ENCODE measurements at places on chromosomes 5 and 9.

- peak overlapping the region; percentile 28 for H3K4me3 ChIP-seq
- no peaks in the 10 kb centered on the region for H3K27me3 ChIP-seq
- peak overlapping the region; percentile 56 for H3K27ac ChIP-seq
- no peak for DNase-seq
- peaks cover 3% of the 10 kb centered on the region for H3K36me3 ChIP-seq
Observed at GRCh38 chr9:129497005-129497812, 123.7 kb downstream of the C9orf50 start.

GRCh38 chr5:135450336-135450735, 1.8 kb downstream of the TIFAB start:
- no peak overlapping the region for H3K4me3 ChIP-seq
- no peaks in the 10 kb centered on the region for H3K27me3 ChIP-seq
- no peak overlapping the region for H3K27ac ChIP-seq
- DNase-seq, result peak; percentile 35
- no peaks in the 10 kb centered on the region for H3K36me3 ChIP-seq
- no peaks in the 10 kb centered on the region for H3K4me1 ChIP-seq

DNA sequence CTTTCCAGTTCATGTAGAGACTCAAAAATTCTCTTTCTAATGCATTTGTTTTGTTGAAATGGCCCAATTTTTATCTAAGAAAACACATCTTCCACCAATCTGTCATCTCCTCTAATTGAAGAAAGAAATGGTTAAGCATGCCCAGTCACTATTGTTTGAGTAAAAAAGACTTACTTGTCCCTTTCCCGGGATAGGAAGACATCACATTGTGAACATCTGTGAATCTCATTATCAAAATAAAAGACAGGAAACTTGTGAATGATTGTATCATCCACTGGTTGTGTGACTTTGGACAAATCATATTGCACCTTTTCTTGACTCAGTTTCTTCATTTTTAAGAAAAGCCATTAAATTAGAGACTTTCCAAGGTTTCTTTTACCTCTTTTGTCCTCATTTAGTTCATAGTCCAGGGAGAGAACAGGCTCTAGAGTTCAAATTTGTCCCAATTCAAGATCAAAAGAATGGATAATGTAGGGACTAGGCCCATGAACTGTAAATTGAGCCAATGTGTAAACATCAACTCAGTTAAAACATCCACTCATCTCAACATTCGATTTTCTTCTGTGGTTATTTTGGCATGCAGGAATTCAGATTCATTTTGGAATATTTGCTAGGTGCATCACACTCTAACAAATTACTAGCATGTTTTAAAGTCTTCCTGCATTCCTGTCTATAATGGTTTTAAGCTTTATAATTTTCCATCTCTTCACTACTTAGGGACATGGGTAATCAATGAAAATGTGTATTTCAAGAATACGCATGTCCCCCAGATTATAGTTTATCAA, 838.0 kb upstream of the WWC1 start:
- H3K4me1 ChIP-seq, result no peaks in the 10 kb centered on the region
- no peak overlapping the region for H3K4me3 ChIP-seq
- H3K27ac ChIP-seq, result no peak overlapping the region
- no peak for DNase-seq
- no peaks in the 10 kb centered on the region for H3K27me3 ChIP-seq

- H3K36me3 ChIP-seq, result peaks cover 71% of the 10 kb centered on the region
- no peak overlapping the region for H3K4me3 ChIP-seq
- no peaks in the 10 kb centered on the region for H3K27me3 ChIP-seq
- peaks cover 2% of the 10 kb centered on the region for H3K4me1 ChIP-seq
- H3K27ac ChIP-seq, result no peak overlapping the region
Observed at GRCh38 chr9:2781336-2781735, 62.6 kb downstream of the PUM3 start.

GRCh38 chr5:82985763-82986162, 91.4 kb downstream of the TMEM167A start:
- no peak overlapping the region for H3K27ac ChIP-seq
- no peaks in the 10 kb centered on the region for H3K4me1 ChIP-seq
- no peaks in the 10 kb centered on the region for H3K36me3 ChIP-seq

DNA sequence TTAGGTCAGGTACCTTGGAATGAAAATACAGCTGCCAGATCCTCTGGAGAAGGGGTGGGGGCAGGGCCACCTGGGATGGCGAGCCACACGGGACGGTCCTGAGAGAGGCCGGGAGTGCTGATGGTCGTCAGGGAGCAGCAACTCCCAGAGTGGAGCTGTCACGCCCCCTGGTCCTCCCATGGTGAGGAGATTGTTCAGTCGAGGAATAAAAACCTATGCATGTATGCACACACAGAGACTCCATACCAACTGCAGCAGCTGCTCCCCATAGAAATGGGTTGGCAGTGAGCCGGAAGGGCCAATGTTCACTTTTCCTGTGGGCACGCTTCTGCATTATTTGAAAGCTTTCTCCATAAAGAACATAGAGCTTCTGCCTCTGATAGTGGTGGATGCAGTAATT, 45.2 kb upstream of the SEMA4D start:
- H3K4me1 ChIP-seq, result no peaks in the 10 kb centered on the region
- no peak overlapping the region for H3K4me3 ChIP-seq
- no peaks in the 10 kb centered on the region for H3K27me3 ChIP-seq
- DNase-seq, result no peak

- H3K4me1 ChIP-seq, result no peaks in the 10 kb centered on the region
- H3K36me3 ChIP-seq, result peaks cover 18% of the 10 kb centered on the region
- H3K27ac ChIP-seq, result no peak overlapping the region
- DNase-seq, result no peak
Observed at GRCh38 chr5:75546830-75547229, 35.1 kb downstream of the POLK start.

DNA sequence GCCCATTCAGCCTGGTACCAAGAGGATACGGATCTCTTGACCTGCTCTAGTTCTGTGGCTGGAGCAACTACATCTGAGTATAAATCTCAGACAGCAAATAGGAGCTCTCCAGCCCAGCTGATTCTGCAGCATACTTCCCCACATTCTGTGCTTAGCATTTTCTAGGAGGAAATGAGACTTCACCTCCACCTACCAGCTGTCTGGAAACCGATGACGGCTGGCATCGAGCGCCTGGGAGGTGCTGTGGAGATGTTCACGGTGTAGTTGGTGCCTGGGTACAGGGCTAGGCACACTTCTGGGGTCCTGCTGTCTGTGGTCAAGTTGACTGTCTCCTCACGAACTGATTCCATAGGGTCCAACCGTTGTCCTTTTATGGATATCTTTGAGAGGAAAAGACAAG, 63.6 kb downstream of the SUSD1 start:
- DNase-seq, result no peak
- peaks cover 30% of the 10 kb centered on the region for H3K4me1 ChIP-seq
- H3K4me3 ChIP-seq, result no peak overlapping the region
- H3K27me3 ChIP-seq, result no peaks in the 10 kb centered on the region
- no peaks in the 10 kb centered on the region for H3K36me3 ChIP-seq

GRCh38 chr5:134113902-134114875, at the start of gene TCF7:
Gene TCF7, plus strand, starts transcription at chr5:134114681. Its CDS starts 226 bp downstream, at chr5:134114907.
- peak within 1 kb of the TSS; percentile 74 for H3K4me3 ChIP-seq
- peak within 1 kb of the TSS; percentile 25 for H3K27ac ChIP-seq
- DNase-seq, result no peak
- no peaks in the 10 kb centered on the region for H3K36me3 ChIP-seq

DNA sequence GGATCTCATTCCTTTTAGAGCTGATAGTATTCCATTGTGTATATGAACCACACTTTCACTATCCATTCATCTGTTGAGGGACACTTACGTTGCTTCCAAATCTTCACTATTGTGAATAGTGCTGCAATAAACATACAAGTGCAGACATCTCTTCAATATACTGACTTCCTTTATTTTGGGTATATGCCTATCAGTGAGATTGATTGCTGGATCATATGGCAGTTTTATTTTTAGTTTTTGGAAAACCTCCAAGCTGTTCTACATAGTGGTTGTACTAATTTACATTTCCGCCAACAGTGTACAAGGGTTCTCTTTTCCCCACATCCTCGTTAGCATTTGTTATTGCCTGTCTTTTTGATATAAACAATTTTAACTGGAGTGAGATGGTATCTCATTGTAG, 33.8 kb upstream of the LECT2 start:
- H3K27me3 ChIP-seq, result no peaks in the 10 kb centered on the region
- H3K27ac ChIP-seq, result no peak overlapping the region
- no peak for DNase-seq
- no peaks in the 10 kb centered on the region for H3K36me3 ChIP-seq
- H3K4me1 ChIP-seq, result peaks cover 4% of the 10 kb centered on the region

GRCh38 chr9:114806526-114806900, 674 bp upstream of the TNFSF15 start:
- H3K36me3 ChIP-seq, result no peaks in the 10 kb centered on the region
- H3K27ac ChIP-seq, result peak overlapping the region; percentile 85
- H3K27me3 ChIP-seq, result no peaks in the 10 kb centered on the region
- H3K4me1 ChIP-seq, result peaks cover 35% of the 10 kb centered on the region
- no peak for DNase-seq
